Activated T-cell treated with anti-CD3 and anti-CD28 coated beads for 4 hours (primary cell): ENCODE measurements at places on chromosomes 3 and 15.
A peak's percentile ranks its signal among the peaks of the same experiment; 100 is the strongest.

GRCh38 chr3:71565316-71565715, 18.2 kb downstream of the FOXP1 start:
- no peak for DNase-seq

GRCh38 chr15:40843885-40844695, at the start of gene SPINT1:
SPINT1 (plus strand) TSS chr15:40844048; CDS start chr15:40844555, 507 bp downstream.
- peak; percentile 67 for DNase-seq

GRCh38 chr15:69934607-69935006, 163.1 kb downstream of the TLE3 start:
- no peak for DNase-seq

DNA sequence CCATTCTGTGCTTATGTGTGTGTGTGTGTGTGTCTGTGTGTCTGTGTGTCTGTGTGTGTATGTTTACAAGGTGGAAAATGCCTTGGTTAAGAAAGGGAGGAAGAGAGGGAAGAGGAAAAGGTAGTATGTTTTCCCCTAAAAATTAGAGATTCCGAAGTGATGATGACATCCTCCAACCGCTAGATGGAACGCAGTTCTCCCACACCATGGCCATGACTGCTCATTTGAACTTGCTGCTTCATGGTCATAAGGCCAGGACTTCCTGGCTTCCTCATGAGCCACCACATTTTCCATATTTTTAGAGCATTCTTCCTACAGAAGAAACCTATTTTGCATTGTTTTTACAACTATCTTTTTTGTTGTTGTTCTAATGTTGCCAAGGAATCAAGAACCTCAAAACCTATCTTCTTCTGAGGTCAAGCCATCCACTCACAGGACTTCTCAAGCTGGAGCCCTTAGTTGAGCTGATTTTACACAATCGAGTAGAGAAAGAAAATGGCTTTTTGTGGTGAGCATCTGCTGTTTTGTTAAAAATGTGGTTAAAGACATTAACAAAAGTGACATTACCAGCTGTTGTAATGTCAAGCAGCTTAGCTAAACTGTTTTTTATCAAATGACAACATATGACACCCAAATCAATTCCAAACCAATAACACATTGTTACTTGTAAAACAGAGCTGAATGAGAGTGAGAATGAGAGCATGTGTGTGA, 1091.0 kb downstream of the FHIT start:
- no peak for DNase-seq

DNA sequence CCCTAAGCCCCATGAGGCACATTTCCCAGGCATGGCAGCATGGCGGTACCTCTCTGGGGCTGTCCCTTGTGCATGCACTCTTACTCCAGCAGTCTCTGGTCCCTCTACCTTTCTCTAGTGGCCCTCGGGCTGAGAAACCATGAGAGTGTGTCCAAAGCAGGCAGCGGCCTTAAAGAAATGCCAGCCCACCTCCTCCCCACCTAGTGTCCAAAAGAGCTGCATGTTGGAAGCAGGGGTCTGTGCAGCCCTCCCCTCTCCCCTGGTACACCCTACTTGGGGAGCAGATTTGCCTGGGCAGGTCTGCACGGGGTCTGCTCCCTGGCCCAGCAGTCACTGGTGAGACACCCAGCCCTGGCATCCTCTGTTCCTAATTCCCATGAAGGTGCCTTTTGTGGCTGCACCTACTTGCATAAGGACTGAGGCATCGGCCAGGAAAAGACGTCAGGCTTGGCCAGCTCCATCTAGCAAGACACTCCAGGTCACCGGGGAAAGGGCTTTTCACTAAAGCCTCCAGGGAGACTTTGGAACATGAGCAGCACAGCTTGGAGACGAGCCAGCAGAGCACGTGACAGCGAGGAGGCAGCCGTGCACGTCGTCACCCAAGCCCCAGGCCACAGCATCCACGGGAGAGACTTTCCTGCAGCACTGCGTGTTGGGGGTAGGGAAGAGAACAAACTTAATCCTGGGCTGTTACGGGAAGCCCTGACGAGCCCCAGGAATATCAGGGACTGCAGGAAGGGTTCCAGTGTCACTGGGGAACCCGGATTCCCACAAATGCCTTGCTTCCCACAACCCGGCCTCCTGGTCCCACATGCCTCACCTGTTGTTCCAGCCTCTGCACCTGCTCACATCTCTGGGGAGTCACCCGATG, 38.8 kb downstream of the TM2D3 start:
- DNase-seq: no peak

DNA sequence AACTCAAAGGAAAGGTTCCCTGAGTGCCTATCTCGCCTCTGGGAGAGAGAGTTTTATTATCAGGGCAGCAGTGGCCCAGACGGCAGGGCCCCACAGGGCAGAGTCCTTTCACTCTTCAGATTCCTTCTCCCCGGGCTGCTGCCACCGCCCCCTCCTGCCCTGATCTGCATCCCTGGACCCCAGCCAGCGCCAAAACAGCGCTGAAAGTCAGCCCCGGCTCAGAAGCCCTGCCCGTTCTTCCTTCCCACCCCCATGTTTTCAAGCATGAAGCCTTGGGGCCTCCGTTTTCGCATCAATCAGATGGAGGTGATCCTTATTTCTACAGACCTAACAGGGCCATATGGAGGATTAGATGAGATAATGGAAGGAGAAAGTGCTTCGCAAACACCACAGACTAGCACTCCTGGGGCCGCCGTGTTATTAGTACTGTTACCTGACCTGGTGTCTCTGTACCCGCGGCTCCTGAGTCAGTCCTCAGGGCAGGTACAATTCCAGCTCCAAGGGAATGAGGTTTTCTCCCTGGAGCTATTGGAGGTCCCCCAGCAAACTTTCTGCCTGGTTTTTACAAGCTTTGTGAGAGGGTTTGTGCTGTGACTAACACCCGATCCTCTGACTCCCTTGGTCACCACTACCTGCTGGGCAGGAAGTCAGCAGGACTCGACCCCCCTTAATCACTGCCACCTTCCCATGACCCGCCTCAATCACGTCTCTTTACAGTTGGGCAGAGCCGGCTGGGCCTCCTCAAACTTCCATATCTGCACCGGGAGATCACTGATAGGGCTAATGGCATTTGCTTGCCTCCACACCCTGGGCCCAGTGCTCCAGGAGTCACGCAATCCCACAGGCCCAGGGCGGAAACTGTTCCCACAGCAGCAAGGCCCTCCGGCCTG, 39.5 kb upstream of the TSEN2 start:
- DNase-seq: no peak

- DNase-seq: no peak
These were observed 40.9 kb upstream of the CCDC80 start for GRCh38 chr3:112681822-112682325.

DNA sequence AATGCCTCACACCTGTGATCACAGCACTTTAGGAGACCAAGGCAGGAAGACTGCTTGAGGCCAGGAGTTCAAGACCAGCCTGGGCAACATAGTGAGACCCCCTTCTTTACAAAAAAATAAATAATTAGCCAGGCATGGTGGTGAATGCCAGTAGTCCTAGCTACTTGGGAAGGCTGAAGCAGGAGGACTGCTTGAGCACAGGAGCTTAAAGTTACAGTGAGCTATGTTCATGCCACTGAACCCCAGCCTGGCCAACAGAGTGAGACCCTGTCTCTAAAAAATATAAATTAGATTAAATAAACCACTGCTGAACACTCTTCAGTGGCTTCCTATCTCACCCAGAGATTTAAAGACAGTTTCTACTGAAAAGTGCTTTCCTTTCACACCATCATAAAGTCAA, 6.2 kb downstream of the IFT80 start:
- no peak for DNase-seq

GRCh38 chr3:185537369-185537970, 14.9 kb downstream of the LIPH start:
- no peak for DNase-seq

DNA sequence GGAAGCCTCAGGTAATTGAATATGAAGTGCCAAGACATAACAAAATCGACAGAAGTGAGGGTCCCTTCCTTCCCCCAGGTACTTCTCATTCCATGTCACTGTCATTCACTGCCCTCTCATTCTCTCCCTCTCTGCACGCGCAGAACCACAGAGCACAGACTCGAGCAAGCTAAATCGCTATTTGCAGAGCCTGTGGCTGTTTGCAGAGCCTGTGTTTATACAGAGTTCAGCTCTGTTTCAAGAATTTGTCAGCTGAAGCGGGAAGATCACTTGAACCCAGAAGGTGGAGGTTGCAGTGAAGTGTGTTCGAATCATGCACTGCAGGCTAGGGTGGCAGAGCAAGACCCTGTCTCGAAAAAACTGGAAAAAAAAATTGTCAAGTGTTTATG, 2.5 kb downstream of the VILL start:
- DNase-seq: no peak

- no peak for DNase-seq
These were observed 139.3 kb downstream of the STT3B start for GRCh38 chr3:31671976-31672375.

DNA sequence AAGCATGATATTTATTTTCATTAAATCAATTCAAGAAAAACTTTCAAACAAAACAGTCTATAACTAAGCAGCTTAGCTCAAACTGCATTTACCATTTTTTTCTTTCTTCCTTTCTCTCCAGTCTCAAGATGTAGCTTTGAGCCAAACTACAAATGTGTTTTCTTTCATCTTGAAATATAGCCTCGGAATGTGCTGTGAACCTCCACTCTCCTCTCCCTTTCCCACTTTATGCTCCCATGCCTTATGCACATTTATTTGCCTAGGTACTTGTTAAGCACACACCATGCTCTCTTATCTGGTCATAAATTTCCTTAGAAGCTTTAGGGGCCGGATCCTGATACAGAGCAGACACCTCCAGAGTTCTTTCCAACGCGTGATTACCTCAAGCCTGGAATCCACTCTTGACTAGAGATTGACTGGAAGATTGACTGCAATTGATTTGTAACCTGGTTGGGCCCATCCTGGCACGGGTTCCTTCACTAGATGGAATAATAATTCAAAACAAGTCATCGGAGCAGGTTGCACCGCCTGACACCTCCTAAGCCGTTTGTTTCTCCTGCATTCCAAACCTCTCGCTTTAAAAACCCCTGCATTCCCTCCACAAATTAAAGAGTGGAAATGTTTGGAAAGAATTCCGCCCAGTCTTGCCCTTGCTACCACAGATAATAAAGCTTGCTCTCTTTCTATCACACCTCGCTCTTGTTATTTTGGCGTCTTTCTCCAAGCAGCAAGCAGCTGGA, 344.7 kb downstream of the CHL1 start:
- no peak for DNase-seq

DNA sequence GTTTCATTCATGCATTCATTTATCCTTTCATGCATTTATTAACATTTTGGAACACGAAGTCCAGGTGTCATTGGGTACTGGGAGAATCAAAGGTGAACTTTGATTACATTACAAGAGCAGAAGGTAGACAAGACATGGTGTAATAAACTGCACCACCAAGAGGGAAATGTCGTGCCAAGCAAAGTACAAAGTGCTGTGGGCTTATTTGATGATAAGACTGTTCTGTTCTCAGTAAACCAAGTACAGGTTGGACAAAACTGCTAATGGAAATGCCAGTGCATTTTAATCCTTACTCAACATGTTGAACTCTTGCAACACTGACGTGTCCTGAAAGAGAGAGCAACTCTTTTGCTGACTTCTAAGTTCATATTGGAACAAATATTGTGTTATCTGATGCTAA, 69.4 kb downstream of the MME start:
- DNase-seq: no peak

GRCh38 chr3:114362815-114363214, 69.0 kb downstream of the TIGIT start:
- DNase-seq: no peak

DNA sequence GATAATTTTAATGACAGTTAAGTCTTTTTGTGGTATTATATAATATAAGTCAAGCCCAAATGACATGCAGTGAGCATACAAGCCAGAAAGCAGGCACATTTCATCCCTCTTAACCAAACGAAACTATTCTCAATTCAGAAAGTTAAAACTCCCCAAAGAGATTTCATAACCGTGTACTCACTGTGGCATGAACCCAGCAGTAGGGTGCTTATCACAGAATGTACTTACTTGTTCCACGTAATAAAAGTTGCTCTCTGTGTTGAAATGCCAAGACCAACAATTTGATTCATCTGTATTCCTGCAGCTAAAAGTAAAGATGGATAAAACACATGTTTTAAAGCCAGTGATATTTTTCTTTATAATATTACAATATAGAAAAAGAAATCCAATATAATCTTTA, 12.1 kb downstream of the GK5 start:
- DNase-seq: no peak

- no peak for DNase-seq
These were observed 11.2 kb upstream of the ATP13A3 start for GRCh38 chr3:194497799-194498575.

DNA sequence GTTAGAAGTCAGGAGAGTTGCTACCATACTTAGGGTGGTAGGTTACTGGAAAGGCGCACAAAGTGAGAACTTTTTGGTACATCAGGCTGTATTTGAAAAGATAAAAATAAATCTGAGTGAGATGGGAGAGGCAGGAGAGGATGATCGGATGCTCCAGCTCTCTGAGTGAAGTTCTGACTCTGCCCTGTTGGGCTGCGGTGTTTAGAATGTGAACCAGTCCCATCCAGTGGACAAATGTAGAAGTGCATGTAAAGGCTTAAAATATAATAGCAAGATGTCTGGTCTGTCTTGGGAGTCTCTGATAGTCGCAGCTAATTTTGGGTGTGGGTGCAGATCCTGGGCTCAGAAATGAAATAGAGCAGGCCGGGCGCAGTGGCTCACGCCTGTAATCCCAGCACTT, 30.4 kb downstream of the ACKR2 start:
- peak; percentile 7 for DNase-seq

GRCh38 chr15:78105476-78106241, 13.3 kb downstream of the SH2D7 start:
- no peak for DNase-seq

DNA sequence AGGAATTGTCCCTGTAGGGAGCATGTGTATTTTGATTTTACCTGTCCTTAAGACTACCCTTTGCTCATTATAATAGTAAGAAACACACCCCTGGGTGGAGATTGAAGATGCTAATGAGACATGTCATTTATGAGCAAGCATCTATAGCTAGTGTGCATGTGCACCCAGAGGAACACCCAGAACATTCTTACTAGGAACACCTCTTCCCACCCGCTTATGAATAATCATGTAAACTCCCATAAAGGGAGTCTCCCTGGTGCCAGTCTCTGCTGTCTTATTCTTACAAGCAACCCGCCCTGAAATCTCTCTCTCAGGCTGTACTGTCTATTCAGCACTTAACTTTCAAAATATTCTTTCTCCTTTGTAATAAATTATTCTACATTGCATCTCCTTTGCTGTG, 1227.3 kb downstream of the ROBO1 start:
- no peak for DNase-seq

- DNase-seq: no peak
These were observed 29.4 kb upstream of the RSL24D1 start for GRCh38 chr15:55226127-55226526.

- DNase-seq: no peak
These were observed 265.9 kb downstream of the TJP1 start for GRCh38 chr15:29556380-29556779.

DNA sequence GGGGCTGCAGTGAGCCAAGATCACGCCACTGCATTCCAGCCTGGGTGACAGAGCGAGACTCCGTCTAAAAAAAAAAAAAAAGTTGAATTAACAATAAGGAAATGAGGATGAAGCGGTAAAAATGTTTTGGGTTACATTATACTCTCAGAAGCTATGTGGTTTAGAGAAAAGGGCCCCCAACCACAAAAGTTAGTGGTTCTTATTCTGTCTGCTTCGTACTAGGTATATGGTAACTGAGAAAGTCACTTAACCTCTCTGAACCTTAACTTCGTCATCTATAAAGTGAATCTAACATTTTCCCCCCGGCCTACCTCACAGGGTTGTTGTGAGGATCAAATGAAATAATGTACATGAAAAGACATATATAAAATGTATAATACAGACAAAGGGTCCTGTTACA, 38.4 kb upstream of the EHHADH start:
- DNase-seq: no peak

- no peak for DNase-seq
These were observed 25.8 kb upstream of the ST3GAL6 start for GRCh38 chr3:98737301-98737700.

GRCh38 chr15:77312523-77312922, 107.4 kb downstream of the PEAK1 start:
- no peak for DNase-seq
